ENCODE measurements at places on chromosomes 2 and 18. TPM values are rescaled to one million over a fixed set of nuclear protein-coding genes. Genes with fewer than 3 reads are reported as not detected.

DNA sequence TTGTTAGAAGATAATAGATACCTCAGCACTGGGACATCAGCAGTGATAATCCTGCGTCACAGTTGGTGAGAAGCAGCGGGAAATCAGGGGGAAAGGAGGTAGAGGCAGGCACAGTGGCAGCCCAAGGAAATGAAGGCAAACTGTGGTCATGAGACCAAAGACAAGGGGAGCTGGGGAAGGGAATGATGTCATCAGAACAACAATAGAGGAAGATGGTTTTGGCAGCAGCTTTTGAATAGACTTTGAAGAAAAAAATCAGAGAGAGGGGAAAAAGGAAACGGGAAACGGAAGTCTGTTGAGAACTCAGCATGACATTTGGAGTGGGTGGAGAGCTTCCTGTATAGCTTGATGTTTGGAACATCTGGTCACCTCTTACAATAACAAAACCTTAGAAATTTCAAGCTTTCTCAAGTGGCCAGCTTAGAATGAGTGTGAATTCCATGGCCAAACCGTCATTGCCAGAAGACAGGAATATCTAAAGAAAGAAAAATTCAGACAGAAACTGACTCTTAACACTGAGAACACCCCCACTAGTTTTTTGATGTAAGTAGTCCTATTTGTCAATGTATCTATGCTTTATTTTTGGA is 18.4 kb upstream of the YES1 start:
- peak; percentile 73 for DNase-seq

- no peak for DNase-seq
These were observed 46.7 kb downstream of the EML6 start for GRCh38 chr2:54770211-54770610.

The ACYP2 gene
- 23.7 TPM for total RNA-seq

The TMEM247 gene
- total RNA-seq, result not detected

- no peak for DNase-seq
These were observed 46.3 kb downstream of the LMAN2L start for GRCh38 chr2:96693286-96694200.

- no peak for DNase-seq
These were observed 65.4 kb downstream of the PLA2R1 start for GRCh38 chr2:159996792-159997546.

GRCh38 chr18:77001979-77002378 is 130.6 kb downstream of the MBP start:
- DNase-seq, result no peak

DNA sequence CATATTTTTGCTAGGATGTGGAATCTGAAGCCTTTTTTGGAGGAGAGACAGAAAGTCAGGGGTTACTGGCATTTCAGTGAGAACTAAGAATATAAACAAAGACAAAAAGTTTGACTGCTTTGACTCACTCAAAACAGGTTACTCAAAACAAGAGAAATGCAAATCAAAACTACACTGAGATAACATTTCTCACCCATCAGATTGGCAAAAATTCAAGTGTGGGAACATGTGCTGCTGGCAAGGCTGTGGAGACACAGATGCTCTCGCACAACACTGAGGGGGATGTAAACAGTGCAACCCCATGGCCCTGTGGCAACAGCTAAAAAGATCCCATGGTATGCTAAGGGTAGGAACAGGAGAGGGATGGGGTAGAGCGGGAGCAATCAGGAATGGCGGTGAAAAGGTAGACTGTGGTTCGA is 86.6 kb downstream of the DTNB start:
- DNase-seq, result peak; percentile 21

The IL36RN gene
- 0.09 TPM for total RNA-seq

The DNAJC5G gene
- not detected for total RNA-seq

GRCh38 chr18:905307-905947 is 756 bp downstream of the ADCYAP1 start:
- DNase-seq, result no peak

- no peak for DNase-seq
These were observed 1.4 kb upstream of the CAPN10 start for GRCh38 chr2:240585101-240585500.

- peak; percentile 58 for DNase-seq
These were observed 111.9 kb downstream of the AP1S3 start for GRCh38 chr2:223725494-223725893.

The IL1R2 gene
- 119 TPM for total RNA-seq

DNA sequence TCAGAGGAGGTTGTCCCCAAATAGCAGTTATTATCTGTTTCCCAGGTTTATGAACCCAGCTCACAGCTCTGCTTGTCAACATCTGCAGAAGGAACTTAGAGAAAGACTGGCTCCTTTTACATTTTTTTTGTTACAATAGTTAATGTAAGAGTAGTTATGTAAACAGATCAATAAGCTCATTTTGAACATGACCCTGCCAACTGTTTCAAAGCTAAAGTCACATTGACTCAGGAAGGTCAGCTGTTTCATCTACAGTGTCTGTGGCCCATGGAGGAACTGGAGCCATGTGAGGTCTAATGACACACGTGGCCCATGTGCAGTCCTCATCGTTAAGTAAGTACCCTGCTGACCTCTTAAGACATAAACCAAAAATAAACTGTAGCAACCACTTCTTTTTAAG is 97.1 kb downstream of the SH3RF3 start:
- DNase-seq, result no peak

DNA sequence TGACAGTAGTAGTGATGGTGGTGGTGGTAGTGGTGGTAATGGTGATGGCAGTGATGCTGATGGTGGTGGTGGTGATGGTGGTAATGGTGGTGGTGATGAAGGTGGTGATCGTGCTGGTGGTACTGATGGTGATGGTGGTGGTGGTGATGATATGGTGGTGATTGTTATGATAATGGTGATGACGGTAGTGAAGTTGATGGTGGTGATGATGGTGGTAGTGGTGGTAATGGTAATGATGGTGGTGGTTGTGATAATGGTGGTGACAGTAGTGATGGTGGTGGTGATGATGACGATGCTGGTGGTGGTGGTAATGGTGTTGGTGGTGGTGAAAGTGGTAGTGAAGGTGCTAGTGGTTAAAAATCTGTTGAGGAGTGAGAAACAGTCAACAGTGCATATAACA is 125.6 kb downstream of the AFF3 start:
- no peak for DNase-seq

- DNase-seq, result no peak
These were observed 128.4 kb upstream of the CCDC85A start for GRCh38 chr2:56055405-56055804.

GRCh38 chr2:149004836-149005235 is 33.7 kb upstream of the LYPD6B start:
- no peak for DNase-seq

DNA sequence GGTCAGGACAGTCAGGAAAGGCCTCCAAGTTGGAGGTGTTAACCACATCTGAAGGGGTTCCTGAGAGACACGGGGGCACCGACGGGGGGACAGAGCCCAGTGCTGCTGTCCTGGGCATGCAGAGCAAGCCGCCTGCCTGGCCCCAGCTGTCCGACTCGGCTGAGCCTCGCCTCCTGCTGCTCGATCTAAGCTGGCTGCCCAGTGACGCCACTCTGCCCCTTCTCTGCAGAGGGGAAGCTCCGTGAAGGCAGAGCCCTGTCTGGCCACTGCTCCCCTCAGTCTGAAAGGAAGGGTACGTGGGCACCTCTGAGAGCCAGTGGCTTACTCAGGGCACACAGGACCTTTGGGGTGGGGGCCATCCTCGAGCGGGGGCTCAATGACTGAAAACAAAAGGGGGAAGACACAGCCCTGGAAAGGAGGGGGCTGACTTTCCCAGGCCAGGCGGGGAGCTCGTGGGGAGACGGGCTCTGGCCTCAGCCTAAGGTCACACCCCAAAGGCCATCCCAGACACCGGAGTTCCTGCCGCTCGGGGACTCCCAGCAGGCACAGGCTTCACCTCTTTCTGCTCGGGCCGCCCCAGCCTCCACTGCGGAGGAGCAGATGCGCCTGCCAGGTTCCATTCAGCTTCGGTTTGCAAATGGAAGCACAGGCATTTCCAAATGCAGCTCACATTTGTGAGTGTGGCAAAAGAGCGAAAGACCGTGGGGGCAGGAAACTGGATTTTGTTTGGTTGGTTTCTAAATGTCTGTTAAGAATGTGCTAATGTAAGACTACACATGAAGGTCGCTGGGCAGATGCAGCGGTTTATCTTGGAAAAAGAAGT is 136.9 kb downstream of the HDAC4 start:
- DNase-seq, result peak; percentile 74

DNA sequence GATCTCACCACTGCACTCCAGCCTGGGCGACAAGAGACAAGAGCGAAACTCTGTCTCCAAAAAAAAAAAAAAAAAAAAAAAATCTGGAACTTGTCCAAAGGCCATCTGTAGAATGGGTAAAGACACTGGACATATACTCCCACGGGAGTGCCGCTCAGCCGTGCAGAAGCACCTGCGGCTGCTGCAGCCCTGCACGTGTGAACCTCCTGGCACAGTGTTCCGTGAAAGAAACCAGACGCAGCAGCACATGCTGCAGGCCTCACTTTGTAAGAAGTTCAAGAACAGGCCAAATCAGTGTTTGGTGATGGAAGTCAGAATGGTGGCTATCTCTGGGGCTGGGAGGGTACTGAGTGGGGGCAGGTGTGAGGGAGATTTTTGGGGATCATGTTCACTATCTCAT is 6.5 kb downstream of the CHRND start:
- no peak for DNase-seq

DNA sequence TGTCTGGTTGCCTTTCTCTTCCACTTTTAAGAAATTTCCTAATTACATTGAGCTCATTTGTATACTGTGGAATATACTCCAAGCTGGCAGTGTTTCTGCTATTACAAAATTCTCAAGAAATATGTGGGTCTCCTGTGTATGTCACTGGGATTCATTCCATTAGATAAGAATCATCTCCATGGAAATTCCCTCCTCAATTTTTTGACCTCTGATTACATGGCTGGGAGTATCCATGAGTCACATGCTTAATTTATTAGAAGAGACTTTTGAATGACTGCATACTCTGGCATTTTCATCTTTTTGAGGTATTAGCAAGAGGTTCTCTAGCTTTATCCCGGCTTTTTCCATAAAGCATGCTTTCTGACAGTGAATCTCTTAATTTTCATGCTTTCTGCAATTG is 665.5 kb upstream of the CNTNAP5 start:
- no peak for DNase-seq
